GM10248 (cell line): ENCODE measurements at places on chromosomes 5 and 9.

GRCh38 chr9:136023410-136024225 is 62.4 kb upstream of the UBAC1 start:
- DNase-seq: no peak

DNA sequence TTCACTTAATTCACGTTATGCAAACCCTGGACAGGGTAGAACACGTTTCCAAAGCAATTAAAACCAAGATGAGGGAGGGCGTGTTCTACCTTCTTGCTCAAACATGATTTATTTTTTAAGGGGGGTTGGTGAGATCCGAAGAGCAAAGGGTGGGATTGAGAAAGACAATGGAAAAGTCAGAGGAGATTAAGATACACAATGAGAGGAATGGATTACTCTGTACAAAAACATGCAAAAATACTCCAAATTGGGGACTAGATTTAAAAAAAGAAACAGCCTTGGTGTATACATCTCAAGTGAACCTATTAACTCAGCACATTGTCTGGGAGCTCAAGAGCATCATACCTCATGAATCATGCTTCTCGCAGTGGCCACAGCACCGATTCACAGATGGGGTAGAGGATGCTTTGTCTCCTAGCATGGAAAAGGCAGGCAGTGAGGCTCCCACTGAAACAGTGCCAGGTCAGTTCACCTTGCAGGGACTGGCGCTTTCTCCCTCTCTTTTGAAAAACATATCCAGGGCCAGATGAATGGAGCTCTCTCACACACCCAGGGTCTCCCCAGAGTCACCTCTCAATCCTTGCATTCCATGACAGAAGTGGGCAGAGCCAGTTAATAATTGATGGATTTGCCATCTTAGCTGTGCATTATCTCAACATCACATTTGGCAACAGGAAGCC is 459.7 kb downstream of the BNC2 start:
- DNase-seq: no peak

DNA sequence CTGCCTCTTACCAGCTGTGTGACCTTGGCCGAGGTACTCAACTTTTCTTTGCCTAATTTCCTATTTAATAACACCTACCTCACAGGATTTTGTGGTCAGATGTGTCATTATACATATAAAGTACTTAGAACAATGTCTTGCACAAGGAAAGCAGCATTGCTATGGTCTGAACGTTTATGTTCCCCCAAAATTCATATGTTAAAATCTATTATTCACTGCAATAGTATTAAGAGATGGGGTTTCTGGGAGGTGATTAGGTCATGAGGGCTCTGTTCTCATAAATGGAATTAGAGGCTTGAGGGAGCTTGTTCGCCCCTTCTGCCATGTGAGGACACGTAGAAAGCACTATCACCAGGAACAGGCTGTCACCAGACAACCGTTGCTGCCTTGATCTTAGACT is 10.9 kb upstream of the RNF145 start:
- no peak for DNase-seq

- DNase-seq: no peak
These were observed 8.9 kb upstream of the ZNF454 start for GRCh38 chr5:178931846-178932760.

DNA sequence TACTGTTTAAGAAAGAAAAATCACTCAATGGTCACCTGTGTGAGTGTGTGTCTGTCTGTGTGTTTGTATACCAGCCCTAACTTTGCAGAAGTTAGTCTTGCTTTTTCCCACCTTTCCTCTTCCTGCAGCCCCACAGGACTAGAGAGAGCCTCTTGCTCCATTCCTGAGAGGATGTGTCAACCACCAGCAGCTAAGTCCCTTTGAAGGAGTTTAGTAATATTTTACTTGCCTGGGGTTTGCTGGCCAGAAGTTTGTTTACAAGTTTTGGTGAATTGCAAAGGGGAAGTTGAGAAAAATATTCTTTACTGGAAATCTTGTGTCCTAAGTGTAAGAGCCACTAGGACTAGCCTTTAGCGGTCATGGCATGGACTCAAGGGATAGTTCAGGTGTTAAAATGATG is 316.2 kb downstream of the BRINP1 start:
- no peak for DNase-seq
